IMR-90 (cell line): ENCODE measurements at places on chromosomes 1 and 21. TPM values are rescaled to one million over a fixed set of nuclear protein-coding genes. Genes with fewer than 3 reads are reported as not detected.

DNA sequence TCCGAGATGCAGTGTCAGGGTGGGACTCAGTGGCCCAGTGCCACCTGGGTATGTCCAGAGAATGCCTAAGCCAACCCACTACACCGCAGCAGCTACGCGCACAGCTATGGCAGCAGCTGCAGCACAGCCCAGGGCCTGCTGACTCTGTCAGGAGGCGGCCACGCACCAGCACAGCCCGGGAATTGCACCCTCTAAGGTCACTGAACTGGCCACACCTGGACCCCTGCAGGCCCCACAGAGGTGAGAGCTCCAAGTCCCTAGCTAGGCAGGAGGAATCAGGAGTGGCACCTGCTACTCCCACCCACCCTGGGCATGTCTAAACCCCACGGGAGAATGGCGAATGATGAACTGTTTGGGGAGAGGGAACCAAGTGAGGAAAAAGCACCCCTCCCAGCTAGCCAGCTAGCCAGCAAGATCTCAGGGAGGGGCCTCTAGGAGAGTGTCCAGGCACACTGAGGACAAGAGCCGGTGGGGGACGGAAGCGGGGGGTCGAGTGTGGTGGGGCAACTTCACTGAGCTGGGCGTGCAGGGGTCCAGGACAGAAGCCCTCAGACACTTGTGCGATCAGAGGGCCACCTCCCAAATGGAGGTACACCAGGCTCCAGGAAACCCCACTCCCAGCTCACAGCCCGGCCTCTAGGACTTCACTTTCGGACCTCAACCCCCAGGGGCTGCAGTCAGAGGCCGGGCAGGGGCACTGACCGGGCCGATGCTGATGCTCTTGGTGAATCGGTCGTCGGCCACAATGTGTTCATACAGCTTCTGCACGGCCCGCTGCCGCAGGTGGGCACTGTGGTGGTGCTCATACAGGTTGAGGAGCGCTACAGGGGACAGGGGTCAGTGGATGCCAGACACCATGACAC lies 13.9 kb downstream of the LSS start:
- no peak for DNase-seq
- H3K4me3 ChIP-seq: no peak overlapping the region
- peaks cover 37% of the 10 kb centered on the region for H3K36me3 ChIP-seq

GRCh38 chr1:228500143-228500734 lies 13.1 kb downstream of the RNF187 start:
- H3K4me3 ChIP-seq: no peak overlapping the region
- H3K36me3 ChIP-seq: peaks cover 6% of the 10 kb centered on the region
- H3K4me1 ChIP-seq: no peaks in the 10 kb centered on the region
- H3K27me3 ChIP-seq: peaks cover 3% of the 10 kb centered on the region; the same call in 1 of the 2 replicates
- no peak for DNase-seq

GRCh38 chr1:205604059-205604458 lies 27.8 kb downstream of the ELK4 start:
- DNase-seq: no peak
- peaks cover 6% of the 10 kb centered on the region for H3K4me1 ChIP-seq
- no peaks in the 10 kb centered on the region for H3K27me3 ChIP-seq
- no peak overlapping the region for H3K27ac ChIP-seq

GRCh38 chr21:42187976-42188653 lies 30.8 kb upstream of the ABCG1 start:
- no peak overlapping the region for H3K27ac ChIP-seq
- no peaks in the 10 kb centered on the region; the same call in 1 of the 2 replicates for H3K4me1 ChIP-seq
- H3K27me3 ChIP-seq: peaks cover 15% of the 10 kb centered on the region; the same call in 1 of the 2 replicates
- no peak overlapping the region for H3K4me3 ChIP-seq
- H3K36me3 ChIP-seq: no peaks in the 10 kb centered on the region

DNA sequence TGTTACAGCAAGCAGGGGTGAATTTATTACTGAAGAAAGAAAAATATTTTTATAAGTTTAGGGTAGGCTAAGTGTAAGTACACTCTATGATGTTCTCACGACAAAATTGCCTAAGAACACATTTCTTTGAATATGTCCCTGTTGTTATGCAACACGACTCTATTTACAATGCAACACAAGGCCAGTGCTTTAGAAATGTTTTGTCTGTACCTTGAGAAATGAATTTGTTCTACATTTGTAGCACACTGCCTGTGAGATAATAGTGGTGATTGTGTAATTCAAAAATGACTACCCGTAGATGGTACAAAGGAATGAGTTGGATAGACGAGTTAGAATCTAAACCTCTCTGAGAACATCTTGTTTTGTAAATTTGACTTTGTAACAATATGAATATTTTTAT lies 63.7 kb upstream of the IGSF5 start:
- no peaks in the 10 kb centered on the region for H3K27me3 ChIP-seq
- H3K4me1 ChIP-seq: no peaks in the 10 kb centered on the region
- H3K27ac ChIP-seq: no peak overlapping the region
- no peaks in the 10 kb centered on the region for H3K36me3 ChIP-seq

DNA sequence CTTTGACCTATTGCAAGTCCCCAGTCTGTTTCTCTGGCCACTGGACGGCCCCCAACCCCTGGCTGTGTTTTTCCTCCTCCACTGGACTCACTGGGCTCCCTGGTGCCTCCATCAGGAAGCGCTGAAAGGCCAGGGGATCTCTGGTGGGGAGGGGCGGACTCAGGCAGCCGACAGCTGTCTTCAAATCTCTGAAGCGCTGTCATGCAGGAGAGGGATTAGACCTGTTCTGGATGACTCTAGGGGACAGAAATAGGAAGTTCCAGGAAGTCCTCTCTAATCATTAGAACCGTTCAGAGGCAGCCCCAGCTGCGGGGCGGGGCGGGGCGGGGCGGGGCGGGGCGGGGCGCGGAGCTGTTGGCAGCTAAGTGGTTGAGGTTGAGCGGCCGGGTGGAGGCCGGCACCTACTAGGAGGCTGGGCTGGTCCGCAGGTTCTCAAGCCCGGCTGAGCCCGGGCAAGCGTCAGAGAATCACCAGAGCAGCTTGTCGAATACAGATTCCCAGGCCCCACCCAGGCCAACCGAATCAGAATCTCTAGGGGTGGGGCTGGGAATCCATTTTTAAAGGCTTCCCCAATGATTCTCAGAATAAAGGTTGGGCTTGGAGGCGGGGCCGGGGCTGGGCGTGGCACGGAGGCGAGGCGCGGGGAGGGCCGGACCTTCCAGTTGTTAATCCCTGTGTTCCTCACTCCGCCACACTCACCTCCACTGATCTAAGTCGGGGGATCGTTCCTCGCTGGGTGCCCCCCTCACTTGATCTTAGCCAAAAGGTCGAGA lies 11.4 kb upstream of the PHLDA3 start:
- no peak overlapping the region for H3K4me3 ChIP-seq
- peaks cover 14% of the 10 kb centered on the region for H3K4me1 ChIP-seq
- DNase-seq: no peak
- H3K36me3 ChIP-seq: peaks cover 29% of the 10 kb centered on the region
- H3K27ac ChIP-seq: no peak overlapping the region

- H3K4me3 ChIP-seq: no peak overlapping the region
- H3K36me3 ChIP-seq: no peaks in the 10 kb centered on the region
- H3K27ac ChIP-seq: no peak overlapping the region
- DNase-seq: peak; percentile 68
These were observed 44.1 kb upstream of the TSPAN2 start for GRCh38 chr1:115133440-115133839.

DNA sequence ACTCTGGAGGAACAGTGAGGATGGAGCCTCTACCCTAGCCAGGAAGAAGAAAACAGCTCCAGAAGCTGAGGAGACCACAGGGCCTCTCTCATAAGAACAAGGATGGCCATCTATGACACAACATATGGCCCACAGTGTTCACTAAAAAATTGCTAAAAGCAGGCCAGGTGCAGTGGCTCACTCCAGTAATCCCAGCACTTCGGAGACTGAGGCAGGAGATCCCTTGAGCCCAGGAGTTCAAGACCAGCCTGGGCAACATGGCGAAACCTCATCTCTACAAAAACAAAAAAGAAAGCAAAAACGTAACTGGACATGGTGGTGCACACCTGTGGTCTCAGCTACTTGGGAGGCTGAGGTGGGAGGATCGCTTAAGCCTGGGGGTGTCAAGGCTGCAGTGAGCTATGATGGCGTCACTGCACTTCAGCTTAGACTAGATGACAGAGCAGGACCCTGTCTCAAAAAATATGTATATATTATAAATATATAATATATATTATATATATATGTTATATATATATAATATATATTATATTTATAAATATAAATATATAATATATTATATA lies 103.1 kb downstream of the TOMM20 start:
- no peaks in the 10 kb centered on the region for H3K4me1 ChIP-seq
- H3K27me3 ChIP-seq: no peaks in the 10 kb centered on the region
- DNase-seq: no peak
- H3K4me3 ChIP-seq: no peak overlapping the region
- H3K27ac ChIP-seq: no peak overlapping the region
- no peaks in the 10 kb centered on the region for H3K36me3 ChIP-seq

GRCh38 chr1:11598461-11598860 lies 55.8 kb downstream of the FBXO2 start:
- H3K4me3 ChIP-seq: no peak overlapping the region
- peaks cover 6% of the 10 kb centered on the region for H3K27me3 ChIP-seq
- DNase-seq: peak; percentile 10

- H3K4me3 ChIP-seq: no peak overlapping the region
- H3K27ac ChIP-seq: no peak overlapping the region
- H3K27me3 ChIP-seq: peaks cover 56% of the 10 kb centered on the region
These were observed 4.3 kb upstream of the UBL4B start for GRCh38 chr1:110107867-110108469.

DNA sequence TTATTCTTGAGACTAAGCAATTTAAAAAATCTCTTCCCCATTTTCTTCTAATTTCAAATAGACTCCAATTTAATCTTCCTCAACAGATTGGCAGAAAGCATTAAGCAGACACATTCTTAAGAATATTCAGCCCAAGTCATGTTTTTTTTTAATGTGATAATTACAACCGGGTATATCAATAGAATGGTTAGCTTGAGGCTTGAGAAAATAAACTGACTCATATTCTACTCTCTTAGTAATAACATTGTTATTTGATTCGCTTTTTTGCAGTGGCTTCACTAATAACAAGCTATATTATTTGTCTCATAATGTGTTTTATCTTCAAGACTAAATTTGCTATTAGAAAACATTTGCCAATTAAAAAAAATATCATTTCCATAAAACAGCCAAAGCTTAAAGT lies 488.6 kb upstream of the RGS18 start:
- H3K4me1 ChIP-seq: no peaks in the 10 kb centered on the region
- DNase-seq: peak; percentile 35
- no peak overlapping the region for H3K4me3 ChIP-seq
- H3K27ac ChIP-seq: no peak overlapping the region
- no peaks in the 10 kb centered on the region for H3K27me3 ChIP-seq

DNA sequence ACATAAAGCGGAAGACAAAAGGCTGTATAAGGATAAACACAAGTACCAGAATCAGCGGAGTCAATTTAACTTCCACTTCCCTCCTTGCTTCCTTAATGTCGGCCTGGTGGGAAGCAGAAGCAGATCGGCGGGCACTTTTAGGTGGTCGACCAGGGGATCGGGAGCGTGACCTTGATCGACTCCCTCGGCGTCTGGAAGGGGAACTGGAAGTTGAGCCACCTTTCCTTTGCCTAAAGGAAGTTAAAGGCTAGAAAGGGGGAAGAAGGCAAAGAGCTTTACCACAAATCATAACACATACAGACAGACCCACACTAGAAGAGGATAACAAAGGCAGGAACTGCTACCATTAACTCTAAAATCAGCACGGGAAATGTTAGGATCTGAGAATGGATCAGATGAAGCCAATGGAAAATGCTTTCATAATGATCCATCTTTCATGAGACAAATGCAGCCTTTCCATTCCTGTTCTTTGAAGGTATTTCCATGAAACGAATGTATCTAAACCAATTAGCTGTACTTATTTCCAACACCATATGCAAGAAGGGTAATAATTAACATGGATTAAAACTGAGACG lies 5.7 kb downstream of the LBR start:
- H3K27me3 ChIP-seq: no peaks in the 10 kb centered on the region
- peaks cover 6% of the 10 kb centered on the region for H3K36me3 ChIP-seq
- H3K4me3 ChIP-seq: no peak overlapping the region
- no peak overlapping the region for H3K27ac ChIP-seq
- peaks cover 16% of the 10 kb centered on the region for H3K4me1 ChIP-seq

Gene SSX2IP
- total RNA-seq: 13.4 and 22.8 TPM in 2 replicates

Gene CD34
- total RNA-seq: under 0.01 TPM in 1 of 2 replicates, not detected in the other

Gene COL8A2
- 0.54 and 0.56 TPM in 2 replicates for total RNA-seq

Gene SFN
- 0.18 TPM in 1 of 2 replicates, not detected in the other for total RNA-seq

Gene FMN2
- 35.8 and 50.0 TPM in 2 replicates for total RNA-seq

Gene CACNA1S
- total RNA-seq: not detected in 2 replicates

Gene S1PR1
- total RNA-seq: 12.5 and 12.9 TPM in 2 replicates

Gene KCNJ9
- total RNA-seq: not detected in 2 replicates
